ENCODE measurements at places on chromosomes 13 and 19.

DNA sequence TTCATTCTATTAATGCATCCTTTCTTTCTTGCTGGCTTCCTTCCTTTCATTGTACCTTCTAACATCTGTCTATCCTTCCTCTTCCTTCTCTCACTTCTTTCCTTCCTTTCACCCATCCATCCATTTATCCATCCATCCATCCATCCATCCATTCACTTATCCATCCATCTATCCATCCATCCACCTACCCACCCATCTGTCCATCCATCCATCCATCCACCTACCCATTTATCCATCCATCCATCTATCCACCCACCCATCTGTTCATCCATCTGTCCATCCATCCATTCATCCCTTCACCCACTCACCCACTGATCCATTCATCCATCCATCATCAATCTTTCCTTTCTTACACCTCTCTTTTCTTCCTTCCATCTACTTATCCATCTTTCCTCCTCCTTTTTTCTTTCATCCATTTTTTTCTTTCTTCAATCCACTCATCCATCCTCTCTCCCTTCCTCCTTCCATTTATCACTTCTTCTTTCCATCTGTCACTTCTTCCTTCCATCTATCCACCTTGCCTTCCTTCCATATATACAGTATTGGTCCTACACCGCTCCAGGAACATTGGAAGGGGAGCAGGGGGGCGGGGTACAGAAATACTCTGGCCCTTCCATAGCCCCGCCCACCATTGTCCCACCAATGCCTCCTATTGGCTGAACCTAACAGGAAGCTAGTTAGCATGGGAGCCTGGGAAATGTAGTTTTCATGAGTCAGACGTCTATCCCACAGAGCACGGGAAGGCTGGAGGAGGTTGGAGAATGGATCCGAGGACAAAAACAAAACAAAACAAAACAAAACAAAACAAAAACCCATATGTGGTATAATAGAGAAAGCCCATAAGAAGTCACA lies 45.9 kb downstream of the MBD3L1 start:
- peak; percentile 11 for DNase-seq

DNA sequence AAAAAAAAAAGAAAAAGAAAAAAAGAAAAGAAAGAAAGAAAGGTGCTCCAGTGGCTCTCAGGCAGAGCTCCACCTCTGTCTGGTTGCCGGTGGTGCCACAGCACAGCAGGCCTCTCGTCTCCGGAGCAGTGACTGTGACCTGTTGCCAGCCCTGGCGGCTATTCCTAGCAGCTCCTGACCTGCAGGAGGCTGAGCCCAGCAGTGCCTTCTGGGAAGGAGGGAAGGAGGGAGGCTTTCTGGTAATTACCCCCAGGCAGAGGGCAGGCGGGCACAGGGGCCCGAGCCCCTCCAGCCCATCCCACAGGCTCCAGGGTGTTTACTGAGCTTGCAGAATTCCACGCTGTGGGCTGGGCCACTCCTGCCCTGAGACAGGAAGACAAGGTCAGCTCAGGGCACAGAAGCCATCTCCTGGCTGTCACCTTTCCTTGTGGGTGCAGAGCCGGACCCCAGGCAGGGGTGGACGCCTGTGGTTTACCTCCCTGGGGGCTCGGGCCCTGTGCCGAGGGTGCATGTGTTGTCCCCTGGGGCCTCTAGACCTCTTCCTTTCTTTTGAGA lies 77.9 kb downstream of the GNG7 start:
- DNase-seq = no peak

GRCh38 chr13:109963960-109964563 lies 177.7 kb upstream of the IRS2 start:
- peak; percentile 14 for DNase-seq

- no peak for DNase-seq
These were observed 60.0 kb upstream of the SPRY2 start for GRCh38 chr13:80400865-80401426.

DNA sequence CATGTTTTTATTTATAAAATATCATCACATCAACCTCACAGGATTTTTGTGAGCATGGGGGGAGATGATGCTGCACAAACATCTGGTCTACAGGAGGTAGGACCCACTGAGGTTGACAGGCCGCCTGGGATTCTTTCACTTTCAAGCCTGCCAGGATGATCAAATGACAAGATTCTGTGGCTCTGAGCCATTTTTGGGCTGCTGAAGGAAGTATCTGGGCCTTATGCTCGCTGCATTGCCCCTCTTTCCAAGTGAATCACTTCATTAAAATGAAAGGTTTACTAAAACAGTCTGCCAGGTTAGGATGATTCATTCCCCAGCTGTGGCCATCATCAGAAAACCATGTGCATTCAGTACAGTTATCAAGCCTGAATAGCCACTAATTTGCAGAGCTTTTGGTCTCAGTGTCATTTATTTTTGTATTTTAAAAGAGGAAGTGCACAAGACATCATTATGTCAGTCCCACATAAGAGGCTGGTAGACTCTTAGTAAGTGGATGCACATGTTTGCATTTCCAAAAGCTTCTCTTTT lies 34.4 kb downstream of the STARD13 start:
- DNase-seq = no peak

- DNase-seq = no peak
These were observed 112.4 kb downstream of the KATNAL1 start for GRCh38 chr13:30194906-30195305.

- peak; percentile 84 for DNase-seq
These were observed at the start of gene GGN for GRCh38 chr19:38387550-38388348. TSS of gene GGN (minus strand) at chr19:38388034. CDS start at chr19:38387261, 773 bp downstream.

DNA sequence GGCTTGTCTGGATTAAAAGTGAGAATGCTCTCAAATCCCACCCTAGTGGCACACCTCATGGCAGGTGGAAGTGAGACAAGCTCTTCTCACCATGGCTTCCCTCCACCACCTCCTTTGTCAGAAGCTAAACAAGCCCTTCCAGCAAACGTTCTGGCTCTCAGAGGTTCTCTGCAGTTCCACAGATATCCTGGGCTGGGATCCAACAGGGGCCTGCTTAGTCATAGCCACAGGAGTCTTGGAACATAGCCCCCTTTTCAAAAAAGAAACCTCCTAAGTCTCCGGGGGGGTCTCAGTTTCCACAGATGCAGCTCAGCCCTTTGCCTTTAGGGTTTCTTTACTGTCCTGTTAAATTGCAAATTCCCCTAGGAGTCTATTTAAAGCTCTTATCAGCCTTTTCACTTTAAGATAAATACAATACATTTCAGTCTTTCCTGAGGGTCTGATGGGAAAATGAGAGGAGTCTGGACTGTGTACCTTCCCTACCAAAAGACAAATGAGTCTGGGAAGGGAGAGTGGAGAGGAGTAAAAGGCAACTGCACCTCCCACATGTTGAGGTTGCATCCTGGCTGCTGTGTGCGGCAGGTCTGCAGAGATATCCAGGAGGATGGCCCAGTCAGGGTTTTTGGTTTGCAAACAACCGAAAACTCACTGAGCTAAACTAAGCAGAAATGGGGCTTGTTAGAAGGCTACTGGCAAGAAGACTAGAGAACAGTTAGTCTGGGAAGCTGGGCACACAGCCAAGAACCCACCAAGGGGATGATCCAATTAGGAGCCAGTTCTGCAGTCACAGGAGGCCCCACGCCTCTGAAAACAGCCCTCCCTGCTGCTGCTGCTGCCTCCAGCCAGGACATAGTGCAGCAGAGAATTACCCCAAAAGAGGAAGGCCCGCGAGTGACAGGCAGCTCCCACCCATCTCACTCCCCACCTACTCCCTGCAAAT lies 41.4 kb upstream of the SERP2 start:
- peak; percentile 60 for DNase-seq

GRCh38 chr13:45325806-45326205 lies 15.2 kb downstream of the TPT1 start:
- no peak for DNase-seq

DNA sequence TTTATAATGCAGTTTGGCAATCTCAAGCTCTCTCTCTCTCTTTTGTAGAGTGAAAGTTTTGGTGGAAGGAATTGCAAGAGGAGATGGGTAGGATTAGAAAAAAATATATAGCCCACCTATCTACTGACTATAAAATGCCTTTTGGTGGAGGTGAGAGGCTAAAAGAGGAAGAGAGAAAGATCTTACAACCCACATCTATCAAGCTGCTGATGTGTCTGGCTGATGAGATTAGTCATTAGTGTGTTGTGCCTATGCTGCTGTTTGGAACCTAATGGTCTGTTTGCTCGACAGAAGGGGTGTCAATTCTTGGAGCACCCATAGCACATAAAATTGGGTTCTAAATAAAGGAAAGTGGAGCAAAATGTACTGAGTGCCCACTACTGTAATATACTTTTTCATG lies 411.0 kb downstream of the HS6ST3 start:
- no peak for DNase-seq

- DNase-seq = no peak
These were observed 54.0 kb upstream of the C13orf46 start for GRCh38 chr13:114027826-114028225.

GRCh38 chr19:29702161-29702962 lies 12.7 kb downstream of the C19orf12 start:
- DNase-seq = no peak

- DNase-seq = no peak
These were observed 4.2 kb upstream of the MADCAM1 start for GRCh38 chr19:492091-492531.

- DNase-seq = no peak
These were observed 1576.9 kb upstream of the SPRY2 start for GRCh38 chr13:81917810-81918209.

- no peak for DNase-seq
These were observed 277.5 kb downstream of the DNAJC15 start for GRCh38 chr13:43300865-43301264.

DNA sequence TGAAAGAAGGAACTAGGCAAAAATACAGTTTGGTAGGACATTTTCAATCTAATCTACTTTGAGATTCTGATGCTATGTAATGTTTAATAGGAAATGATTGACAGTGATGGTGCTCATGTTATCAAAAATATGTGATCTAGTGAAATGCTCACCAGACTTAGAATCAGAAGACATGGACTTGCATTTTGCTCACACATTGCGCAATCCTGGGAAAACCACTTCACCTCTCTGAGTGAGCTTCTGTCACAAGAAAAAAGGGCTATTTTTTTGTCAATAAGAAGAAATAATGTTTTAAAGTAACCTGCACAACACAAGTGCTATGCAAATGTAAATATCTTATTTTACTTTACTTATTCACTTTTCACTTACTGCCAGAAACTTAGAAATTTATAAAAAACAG lies 380.9 kb upstream of the HTR2A start:
- DNase-seq = no peak

- no peak for DNase-seq
These were observed 958.4 kb upstream of the SLC10A2 start for GRCh38 chr13:104024416-104025170.

- DNase-seq = no peak
These were observed 220.1 kb upstream of the SERP2 start for GRCh38 chr13:44153496-44153895.

GRCh38 chr13:36582977-36583376 lies 90.8 kb upstream of the SERTM1 start:
- DNase-seq = no peak

- DNase-seq = no peak
These were observed 9.5 kb downstream of the RINL start for GRCh38 chr19:38868551-38868950.

DNA sequence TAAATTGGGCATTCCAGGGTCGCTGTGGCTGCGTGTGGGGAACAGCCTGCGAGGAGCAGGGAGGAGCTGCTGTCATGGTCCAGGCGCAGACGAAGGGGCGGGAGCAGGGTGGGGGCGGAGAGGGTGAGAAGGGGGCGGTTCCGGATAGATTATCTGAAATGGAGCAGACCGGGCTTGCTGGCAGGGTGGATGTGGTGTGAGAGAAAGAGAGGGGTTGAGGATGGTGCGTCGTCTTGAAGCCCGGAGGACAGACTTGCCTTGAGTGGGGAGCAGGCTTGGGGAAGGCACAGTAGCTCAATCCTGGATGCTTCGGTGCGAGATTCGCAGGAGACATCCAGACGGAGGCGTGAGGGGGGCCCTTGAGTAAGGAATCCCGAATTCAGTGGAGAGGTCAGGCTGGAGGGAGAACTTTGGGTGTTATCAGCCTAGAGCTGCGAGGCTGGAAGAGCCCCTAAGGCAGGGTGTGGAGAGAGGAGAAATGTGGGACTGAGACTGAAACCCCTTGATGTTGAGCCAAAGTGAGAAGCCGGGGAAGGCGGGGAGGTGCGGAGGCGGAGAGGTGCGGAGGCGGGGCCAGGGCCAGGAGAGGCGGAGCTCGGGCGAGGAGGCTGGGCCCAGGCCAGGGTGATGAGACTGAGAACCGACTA lies 40.6 kb downstream of the DPF1 start:
- DNase-seq = no peak

DNA sequence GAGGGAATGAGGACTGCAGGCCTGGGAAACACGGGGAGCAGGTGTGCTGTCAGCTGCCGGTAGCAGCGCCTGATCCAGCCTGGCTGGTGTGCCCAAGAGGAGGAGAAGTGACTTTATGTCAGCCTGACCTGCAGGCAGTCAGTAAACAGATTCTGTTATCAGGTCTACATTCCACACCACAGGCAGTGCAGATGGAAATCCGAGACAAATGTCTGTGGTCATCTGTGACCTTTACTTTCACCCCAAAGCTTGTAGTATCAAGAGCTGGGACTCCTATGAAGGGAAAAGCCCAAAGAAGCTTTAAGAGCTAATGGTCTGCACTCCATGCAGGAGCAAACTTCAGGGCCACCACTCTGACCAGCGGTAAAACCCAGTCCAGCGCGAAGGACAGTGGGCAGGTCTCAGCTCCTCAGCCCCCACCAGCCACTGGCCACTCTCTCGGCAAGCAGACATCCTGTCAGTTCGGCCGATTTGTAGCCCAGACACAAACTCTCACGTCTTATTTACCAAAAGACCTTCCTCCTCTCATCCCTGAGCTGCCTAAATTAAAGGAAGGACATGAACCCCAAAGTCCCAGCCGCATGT lies 7.7 kb downstream of the EPS15L1 start:
- no peak for DNase-seq

GRCh38 chr19:38596057-38596981 lies 21.4 kb downstream of the MAP4K1 start:
- peak; percentile 24 for DNase-seq

GRCh38 chr13:83568019-83568418 lies 314.3 kb downstream of the SLITRK1 start:
- no peak for DNase-seq

GRCh38 chr13:80224468-80224867 lies 116.5 kb downstream of the SPRY2 start:
- no peak for DNase-seq

GRCh38 chr13:39597838-39598237 lies 5.2 kb downstream of the LHFPL6 start:
- DNase-seq = no peak

GRCh38 chr19:10461047-10461949 lies 41.0 kb downstream of the PDE4A start:
- DNase-seq = peak; percentile 76

GRCh38 chr13:48192411-48192935 lies 40.5 kb upstream of the ITM2B start:
- DNase-seq = no peak

DNA sequence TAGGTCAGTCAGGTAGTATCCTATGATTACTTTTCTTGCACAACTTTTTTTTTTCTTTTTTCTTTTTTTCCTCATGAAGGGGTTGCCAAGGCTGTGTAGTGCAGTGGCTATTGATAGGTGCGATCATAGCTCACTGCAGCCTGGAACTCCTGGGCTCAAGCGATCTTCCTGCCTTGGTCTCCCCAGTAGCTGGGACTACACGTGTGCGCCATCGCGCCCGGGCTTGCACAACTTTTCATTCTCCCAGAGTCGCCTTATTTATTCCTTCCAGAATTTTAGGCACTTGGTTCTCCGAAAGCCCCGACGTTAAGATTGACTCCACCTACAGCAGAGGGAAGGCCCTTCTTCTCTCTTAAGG lies 867 bp upstream of the ZNF613 start:
- no peak for DNase-seq

GRCh38 chr13:113650731-113651148 lies 7.3 kb downstream of the ATP4B start:
- no peak for DNase-seq
